Inflammatory macrophage (primary cell): ENCODE measurements at places on chromosomes 2 and 18.

DNA sequence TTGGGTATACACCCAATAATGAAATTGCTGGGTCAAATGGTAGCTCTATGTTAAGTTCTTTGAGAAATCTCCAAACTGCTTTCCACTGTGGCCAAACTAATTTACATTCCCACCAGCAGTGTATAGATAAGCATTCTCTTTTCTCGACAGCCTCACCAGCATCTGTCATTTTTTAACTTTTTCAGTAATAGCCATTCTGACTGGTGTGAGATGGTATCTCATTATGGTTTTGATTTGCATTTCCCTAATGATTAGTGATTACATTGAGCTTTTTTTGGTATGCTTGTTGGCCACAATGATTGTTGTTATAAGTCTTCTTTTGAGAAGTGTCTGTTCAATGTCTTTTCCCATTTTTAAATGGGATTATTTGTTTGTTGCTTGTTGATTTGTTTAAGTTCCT is 50.4 kb upstream of the EPAS1 start:
- DNase-seq: no peak

- no peak for DNase-seq
Observed at GRCh38 chr18:32891797-32892196, 119.0 kb upstream of the KLHL14 start.

DNA sequence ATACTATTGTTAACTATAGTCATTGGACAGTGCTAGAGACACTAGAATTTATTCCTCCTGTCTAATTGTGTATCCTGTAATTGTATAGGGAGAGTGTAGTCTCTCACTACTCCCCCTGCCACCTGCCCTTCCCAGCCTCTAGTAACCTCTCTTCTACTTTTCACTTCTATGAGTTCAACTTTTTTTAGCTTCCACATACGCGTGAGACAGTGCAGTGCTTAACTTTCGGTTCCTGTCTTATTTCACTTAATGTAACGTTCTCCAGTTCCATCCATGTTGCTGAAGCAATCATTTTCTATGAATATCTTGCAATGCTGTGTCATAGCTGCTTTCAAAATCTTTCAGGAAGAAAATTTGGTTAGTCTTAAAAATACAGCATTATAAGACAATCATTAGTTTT is 22.8 kb upstream of the RUFY4 start:
- DNase-seq: peak; percentile 95

GRCh38 chr2:65281627-65282351 is 54.2 kb downstream of the ACTR2 start:
- no peak for DNase-seq

DNA sequence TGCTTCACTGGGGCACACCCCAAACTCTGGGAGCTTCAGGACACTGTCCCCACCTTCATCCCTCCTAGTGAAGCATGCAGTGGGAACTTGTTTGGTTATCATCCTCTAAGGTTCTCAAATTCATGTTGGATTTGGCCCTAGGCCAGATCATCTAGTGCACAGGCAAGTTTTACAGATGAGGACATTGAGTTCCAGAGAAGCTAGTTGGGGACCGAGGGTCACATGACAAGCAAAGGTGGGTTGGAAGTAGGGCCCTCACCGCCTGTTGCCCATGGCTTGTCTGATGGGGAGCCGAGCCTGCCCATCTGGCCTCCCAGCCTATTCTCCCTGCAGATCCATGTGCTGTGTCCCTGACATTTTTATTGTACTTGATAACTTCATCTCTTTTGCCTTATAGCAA is 2.8 kb downstream of the PRKCE start:
- no peak for DNase-seq

DNA sequence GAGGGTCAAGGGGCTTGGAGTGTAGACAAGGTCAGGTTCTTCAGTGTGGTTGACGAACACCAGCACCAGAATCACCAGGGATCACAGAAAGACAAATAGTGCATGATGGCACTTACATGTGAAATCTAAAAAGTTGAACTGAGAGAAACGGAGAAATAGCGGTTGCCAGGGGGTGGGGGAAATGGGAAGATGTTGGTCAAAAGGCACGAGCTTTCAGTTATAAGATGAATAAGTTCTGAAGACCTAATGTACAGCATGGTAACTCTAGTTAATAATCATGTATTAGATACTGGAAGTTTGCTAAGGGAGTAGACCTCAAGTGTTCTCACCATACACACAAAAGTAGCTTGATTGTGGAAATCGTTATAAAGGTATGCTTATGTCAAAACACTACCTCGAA is 43.7 kb upstream of the DARS1 start:
- DNase-seq: no peak

GRCh38 chr18:38368246-38368645 is 802.6 kb upstream of the CELF4 start:
- no peak for DNase-seq

DNA sequence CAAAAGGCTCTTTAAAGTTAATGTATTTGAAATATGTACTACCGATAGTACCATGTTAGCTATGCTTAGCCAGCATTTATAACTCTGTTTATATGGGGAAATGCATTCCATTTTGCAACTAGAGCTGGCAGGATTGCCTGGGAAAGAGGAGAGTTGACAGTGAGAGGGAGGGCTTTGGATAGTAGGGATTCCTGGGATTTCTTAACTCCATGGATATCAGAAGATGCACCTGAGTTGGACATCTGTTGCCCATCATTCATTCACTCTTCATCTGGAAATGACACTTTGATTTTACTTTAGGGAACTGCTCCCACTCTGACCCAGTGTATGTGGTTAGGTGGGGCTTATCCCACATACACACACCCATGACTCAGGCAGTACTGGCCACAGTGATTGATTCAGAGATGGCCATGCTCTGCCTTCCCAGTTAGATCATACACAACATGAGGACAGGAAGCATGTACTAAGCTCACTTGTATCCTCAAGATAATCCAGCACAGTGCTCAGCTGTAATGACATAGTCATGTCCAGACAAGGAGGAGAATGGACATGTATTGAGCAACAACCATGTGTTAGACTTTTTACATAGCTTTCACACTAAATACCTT is 248.8 kb downstream of the MREG start:
- peak; percentile 84 for DNase-seq

GRCh38 chr2:119599384-119599783 is 55.1 kb downstream of the CFAP221 start:
- no peak for DNase-seq

GRCh38 chr2:171687287-171688128 is at the start of gene DYNC1I2:
TSS of gene DYNC1I2 (plus strand) at chr2:171687469. CDS start at chr2:171690156, 2,687 bp downstream.
- DNase-seq: peak; percentile 94

- no peak for DNase-seq
Observed at GRCh38 chr2:105714141-105714540, 30.6 kb upstream of the NCK2 start.

DNA sequence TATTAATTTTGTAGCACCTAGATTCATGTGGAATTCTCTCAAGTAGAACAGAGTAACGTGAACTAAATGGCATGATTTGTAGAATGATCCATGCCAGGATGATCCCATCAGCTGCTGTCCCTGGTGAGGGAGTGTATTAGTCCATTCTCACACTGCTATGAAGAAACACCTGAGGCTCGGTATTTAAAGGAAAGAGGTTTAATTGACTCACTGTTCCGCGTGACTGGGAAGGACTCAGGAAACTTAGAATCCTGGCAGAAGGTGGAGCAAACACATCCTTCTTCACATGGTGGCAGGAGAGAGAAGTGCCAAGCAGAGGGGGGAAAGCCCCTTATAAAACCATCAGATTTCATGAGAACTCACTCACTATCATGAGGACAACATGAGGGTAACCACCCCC is 312.6 kb downstream of the PTPRM start:
- DNase-seq: no peak

- no peak for DNase-seq
Observed at GRCh38 chr2:234494361-234495250, 2.3 kb downstream of the ARL4C start.

- DNase-seq: peak; percentile 58
Observed at GRCh38 chr2:61793389-61793836, 60.4 kb downstream of the FAM161A start.

DNA sequence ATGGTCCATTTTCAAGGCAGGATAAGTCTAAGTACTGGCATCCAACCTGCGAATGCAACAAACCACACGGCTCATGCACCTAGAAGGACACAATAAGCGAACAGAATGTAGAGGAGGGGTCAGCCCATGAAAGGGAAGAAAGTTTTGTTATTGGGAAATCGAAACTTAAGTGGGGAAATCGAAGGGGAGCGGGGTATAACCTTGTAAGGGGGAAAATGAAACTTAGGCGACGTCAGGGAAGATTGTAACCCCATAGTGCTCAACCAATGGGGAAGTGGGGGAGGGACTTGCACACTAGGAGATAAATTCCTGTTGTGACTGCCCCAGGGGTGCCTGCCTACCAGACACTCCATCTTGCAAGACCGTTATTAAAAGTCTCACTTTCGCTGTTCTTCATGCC is 15.6 kb upstream of the OTOF start:
- DNase-seq: peak; percentile 35

DNA sequence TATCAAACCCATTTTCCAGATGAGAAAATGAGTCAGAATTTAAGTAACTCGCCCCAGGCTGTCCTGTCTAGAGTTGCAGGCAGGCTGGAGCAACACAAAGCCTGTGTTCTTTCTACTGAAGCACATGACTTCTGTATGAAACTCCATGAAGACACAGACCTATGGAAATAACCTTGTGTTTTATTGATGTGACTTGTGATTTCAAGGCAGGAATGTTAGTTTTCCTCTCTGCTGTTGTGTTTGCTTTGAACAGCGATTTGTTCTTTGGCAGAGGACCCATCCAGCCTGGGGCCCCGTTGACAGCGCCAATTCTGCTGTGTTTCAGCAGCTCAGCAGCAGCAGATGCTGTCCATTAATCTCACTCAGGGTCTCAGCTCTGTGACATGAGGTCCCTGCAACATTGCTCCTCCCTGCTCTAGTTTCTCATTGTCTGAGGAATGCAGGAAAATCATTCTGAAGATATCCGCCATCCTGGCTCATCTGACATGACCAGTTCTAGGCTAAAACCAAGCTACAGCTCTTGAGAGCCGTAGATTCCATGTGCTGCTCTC is 344.3 kb upstream of the RAB12 start:
- no peak for DNase-seq

GRCh38 chr2:212180408-212181083 is 358.1 kb downstream of the ERBB4 start:
- DNase-seq: no peak

- peak; percentile 10 for DNase-seq
Observed at GRCh38 chr2:16816016-16816415, 150.4 kb upstream of the CYRIA start.

GRCh38 chr18:10892786-10893185 is 256.6 kb downstream of the PIEZO2 start:
- DNase-seq: no peak

DNA sequence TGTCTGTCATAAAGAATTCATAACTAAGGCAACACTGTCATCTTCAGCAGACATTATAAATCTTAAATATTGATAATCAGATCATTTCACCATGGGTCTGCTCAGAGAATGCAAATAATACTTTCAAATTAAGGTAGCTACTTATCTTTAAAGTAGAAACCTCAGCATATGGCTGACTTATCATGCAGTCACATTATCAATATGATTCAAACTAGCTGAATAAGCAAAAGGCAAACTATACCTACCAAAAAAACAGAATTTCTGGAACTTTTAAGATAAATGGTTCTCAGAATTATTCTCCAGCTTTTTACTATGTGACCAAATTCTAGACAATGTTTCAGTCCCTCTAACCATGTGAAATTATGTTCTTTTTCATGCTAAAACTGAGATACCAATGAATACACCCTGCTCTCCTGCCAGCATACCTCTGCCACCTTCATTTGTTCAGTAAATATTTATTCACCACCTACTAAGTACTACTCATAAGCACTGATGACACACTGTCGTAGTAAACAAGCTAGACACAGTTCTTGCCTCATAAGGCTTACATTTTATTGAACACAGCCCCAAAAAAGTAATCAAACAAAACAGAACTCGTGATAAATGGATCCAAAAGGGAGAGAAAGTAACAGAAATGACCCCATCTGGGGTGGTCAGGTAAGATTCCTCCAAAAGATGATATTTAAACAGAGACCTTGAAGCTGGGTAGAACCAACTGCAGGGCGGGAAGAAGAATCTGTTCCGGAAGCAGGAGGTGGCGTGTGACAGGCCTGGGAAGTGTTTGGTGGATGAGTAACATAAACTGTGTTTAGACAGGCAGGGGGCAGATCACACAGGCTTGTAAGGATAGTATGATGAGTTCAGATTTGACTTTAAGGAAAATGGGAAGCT is 17.7 kb downstream of the SPIRE1 start:
- no peak for DNase-seq

- no peak for DNase-seq
Observed at GRCh38 chr2:101741775-101742520, 44.4 kb downstream of the MAP4K4 start.

DNA sequence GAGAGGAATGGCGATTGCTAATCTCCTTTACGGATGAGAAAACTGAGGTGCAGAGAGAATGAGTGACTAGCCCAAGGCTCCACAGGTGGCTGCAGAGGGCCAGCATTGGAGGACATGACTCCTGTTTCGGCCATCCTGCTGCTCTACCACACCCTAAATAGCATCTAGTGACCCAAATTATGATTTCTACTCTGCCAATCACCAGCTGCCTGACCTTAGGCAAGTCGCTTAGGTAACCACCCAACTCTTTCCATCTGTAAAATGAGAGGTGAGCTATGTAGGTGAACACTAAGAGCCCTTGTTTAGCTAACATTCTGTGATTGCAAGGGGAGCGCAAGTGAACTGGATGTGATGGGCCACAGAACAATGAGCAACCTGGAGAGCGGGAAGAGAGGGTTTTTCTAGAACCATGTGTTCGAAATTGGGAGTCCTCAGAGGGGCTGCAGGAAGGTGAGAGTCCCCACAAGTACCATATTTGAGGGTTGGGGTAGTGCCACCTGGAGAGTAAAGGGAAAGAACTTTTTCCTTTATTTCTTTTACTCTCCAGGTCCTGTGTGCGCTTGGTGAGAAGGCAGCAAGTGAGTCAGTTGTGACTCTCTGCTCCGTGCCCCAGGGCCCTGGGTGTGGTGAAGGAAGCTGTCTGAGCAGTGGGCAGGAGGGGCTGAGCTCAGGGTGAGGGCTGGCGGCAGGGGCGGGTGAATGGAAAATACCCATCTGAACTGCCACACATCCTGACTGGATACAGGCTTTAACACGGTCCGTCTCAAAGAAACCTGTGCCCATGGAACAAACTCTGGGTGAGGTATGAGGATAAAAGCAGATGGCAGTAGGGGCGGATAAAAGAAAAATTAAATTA is 2.4 kb downstream of the CYP27C1 start:
- no peak for DNase-seq

DNA sequence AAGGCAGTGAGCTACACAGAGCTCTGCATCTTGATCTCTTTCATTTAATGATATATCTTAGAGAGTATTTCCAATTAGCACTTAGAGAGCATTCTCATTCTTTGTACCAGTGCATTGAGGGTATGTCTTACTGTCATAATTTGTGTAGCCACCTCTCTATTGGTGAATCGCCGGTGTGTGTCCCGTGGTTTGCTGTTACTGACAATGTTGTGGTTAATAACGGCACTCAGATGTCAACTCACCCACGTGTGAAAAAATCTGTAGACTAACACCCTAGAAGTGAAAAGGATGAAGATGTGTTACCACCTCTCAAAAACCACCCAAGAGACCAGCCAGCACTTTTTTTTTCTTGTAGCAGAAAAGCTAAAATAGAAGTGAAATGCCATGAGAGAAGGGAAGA is 37.1 kb downstream of the TEX51 start:
- no peak for DNase-seq
